ENCODE measurements at places on chromosomes 2 and 18.

- DNase-seq: no peak
Measured at GRCh38 chr18:62862466-62862865, 147.1 kb downstream of the PHLPP1 start.

GRCh38 chr18:14921031-14921430, 173.1 kb downstream of the ANKRD30B start:
- DNase-seq: no peak

DNA sequence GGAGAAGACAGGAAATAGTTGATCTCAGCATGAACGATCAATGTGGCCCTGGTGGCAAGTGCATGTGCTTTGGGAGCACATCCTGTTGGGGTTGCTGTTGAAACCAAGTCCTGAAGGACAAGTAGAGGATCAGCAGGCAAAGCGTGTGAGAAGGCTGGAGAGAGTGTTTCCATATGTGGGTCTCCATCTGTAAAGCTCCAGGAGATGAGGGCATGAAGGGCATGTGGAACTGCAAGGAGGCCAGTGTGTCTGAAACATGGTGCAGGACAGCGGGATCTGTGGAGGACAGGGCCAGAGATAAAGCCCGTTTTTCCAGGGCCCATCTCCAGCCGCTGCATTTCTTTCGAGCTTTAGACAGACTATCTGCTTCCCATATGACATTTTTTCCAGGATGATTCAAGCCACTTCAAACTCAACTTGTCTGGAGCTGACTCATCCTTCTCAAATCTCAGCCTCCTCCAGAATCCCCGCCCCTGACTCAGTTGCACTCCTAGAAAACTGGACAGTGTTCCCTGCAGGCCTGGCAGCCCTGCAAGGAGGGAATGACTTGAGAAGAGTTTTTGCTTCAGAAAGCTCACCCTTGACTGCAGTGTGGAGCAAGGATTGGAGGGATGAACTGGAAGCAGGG, 226.1 kb downstream of the VAPA start:
- no peak for DNase-seq

- DNase-seq: no peak
Measured at GRCh38 chr18:11387880-11388279, 221.5 kb upstream of the SLC35G4 start.

GRCh38 chr18:40849886-40850285, 1105.1 kb upstream of the PIK3C3 start:
- no peak for DNase-seq

DNA sequence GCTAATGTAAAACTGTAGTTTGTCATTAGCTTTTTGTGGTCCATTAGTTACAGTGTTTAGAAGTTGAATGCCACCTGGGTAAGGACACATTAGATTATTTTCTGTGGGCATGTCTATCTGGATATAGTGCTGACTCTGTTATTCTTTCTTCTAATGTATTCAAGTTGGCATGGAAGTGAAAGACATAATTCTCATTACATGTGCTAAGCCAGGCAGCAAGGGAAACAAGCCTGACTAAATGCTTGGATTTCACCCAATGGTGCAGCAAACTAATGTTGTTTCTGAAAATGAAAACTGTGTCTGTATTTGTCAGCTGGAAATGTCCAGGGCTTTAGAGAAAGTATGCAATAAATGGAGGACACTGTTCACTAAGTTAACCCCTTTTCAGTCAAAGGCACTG, 100.7 kb downstream of the NUP35 start:
- DNase-seq: no peak

DNA sequence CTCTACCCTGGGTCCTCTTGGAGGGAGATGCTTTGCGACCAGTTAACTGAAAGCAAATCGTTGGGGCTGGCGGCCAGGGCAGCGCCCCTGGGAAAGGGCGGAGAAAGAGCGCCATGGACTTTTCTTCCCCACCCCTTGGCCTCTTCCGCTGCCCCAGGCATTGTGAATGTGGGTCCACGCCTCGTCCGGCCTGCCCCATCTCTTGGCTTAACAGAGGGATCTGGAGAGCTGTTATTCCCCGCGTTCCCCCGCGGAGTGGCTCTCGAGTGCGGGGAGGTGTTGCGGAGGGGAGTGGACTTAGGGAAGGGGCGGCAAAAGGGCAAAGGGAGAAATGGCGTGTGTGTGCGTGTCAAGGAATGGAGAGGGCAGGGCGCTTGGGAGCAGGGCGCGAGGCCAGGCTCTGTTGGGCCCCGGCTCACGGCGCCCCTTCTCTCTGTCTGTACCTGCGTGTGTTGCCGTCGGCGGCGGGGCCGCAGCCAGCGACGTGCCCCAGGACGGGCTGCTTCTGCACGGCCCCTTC, 6.6 kb downstream of the EMX1 start:
- DNase-seq: no peak

DNA sequence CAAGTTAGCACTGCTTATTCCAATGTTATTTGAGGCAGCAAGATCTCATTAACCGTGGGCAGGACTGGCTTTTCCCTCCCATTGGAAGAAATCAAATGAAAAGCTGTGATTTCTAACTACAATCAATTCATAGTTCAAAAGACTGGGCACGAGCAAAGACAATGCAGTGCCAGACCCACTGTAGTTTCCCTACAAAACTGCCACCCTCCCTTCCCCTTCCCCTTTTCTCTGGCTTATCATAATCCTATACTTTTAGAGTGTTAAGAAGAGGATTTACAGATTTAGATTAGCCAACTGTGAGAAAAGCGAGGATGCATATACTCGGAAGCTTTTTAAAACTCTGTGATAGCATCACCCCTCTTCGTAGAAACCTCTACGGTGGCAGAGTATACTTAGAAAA, 260.4 kb downstream of the STK39 start:
- no peak for DNase-seq

DNA sequence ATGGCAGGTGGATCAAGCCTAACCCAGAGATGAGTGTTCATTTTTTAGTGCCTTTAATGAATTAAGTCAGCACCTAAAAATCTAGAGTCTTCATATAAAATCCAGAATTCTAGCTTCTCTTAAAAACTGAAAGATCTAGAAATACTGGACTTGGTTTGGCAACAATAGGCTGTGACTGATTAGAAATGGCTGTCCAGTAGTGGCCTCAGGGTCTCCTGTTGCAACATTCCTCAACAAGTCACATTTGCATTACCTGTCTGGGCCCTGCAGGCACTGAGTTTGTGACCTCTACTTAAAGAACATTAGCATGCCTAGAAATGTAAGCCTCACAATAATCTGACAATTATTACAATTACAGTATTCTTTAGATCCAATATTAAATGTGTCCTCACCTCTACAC, 33.1 kb downstream of the MBD2 start:
- no peak for DNase-seq

Data from activated CD4-positive, alpha-beta T cell treated with anti-CD3 and anti-CD28 coated beads, Interleukin-2, amount 10 ng/mL, durations not matched to agents 7 days and 5 days (primary cell).